ENCODE measurements at places on chromosomes 12 and 14.

GRCh38 chr14:61262082-61262481 lies 19.1 kb downstream of the TMEM30B start:
- no peak for DNase-seq

DNA sequence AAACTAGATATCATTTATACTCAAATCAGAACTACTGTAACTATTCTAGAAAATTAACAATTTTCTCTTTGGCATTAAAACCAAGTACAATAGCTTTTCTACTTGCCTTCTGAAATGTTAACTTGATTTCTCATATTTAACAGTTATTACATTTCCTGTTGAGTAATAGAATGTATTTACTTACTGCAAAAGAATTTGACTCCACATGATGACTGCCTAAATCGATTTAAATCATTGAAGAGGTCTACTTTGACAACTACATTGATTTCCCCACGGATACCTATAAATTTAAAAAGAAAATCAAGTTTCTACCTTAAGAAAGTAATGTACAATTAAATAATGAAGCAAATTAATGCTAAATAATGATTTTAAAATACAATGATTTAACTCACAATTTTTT lies 18.9 kb downstream of the C2CD5 start:
- DNase-seq, result no peak

DNA sequence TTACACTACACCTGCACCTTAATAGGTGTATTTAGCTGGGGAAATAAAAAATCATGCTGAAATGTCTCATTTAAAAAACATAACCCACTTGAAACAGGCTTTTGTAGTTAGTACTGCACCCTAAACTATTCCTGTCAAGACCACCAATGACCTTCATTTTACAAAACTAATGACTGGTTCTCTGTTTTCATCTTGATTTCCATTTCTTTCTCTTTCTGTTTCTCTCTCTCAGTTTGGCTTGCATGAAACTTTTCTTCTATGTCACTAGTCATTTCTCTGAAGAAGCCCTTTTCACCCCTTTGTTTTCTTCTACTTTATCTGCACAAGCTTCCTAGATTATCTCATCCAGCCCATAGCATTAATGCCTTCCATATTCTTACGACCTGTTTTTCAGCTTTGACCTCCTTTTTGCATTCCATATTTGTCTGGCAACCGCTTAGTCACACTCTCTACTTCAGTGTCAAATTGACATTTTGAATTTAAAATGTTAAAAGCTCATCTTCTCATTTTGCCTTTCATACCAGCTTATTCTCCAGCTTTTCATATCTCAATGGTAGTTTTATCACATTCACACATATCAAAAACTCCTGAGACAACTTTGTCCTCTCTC lies 32.7 kb upstream of the KLRF1 start:
- no peak for DNase-seq

GRCh38 chr12:127355061-127355841 lies 911.7 kb upstream of the TMEM132C start:
- no peak for DNase-seq

GRCh38 chr12:78994168-78994791 lies 129.7 kb downstream of the SYT1 start:
- DNase-seq, result no peak

DNA sequence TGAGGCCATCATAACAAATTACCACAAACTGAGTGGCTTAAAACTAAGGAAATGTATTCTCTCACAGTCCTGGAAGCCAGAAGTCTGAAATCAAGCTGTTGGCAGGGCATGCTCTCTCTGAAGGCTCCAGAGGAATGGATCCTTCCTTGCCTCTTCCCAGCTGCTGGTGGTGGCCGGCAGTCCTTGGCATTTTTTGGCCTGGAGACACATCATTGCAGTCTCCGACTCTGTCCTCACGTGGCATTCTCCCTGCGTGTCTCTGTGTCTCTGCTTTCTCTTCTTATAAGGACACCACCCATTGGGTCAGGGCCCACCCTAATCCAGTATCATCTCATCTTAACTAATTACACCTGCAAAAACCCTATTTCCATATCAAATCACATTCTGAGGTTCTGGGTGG lies 206.1 kb downstream of the SLC41A2 start:
- DNase-seq, result no peak

DNA sequence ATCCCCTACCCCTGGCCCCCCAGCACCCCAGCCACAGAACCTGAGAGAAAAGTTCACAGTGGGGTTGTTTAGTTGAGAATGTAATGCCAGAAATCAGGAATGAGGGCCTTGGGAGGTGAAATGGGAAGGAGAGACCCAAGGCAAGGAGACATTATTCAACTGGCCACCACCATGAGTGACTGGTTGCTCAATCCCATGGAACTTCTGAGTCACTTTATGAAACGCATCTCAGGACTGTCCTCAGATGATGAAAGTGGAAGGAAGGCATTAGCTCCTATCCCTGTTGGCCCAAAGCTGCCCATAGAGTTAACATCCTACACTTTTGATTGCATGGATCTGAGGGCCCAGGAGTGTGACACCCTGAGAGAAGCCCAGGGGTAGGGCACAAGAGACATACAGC lies 25.4 kb upstream of the TCL1A start:
- no peak for DNase-seq

GRCh38 chr12:727321-727720 lies 25.1 kb upstream of the WNK1 start:
- DNase-seq, result no peak

DNA sequence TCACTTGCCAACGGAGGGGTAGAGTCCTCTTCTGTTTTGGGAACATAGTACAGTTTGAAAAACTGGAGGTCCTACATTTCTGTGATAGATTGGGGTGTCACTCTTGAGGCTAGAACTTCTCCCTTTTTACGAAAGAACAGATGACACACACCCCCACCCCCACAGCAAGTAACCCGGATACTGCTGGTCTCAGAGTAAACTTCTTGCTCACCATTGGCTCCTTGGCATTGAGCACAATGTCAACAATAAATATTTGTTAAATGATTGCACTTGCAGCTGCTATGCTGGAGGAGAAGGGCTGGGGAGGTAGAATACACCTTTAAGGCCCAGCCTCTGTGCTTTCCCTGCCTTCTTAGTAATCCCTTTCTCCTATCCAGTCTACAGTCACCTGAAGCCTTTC lies 149.8 kb downstream of the TGFB3 start:
- DNase-seq, result peak; percentile 23

DNA sequence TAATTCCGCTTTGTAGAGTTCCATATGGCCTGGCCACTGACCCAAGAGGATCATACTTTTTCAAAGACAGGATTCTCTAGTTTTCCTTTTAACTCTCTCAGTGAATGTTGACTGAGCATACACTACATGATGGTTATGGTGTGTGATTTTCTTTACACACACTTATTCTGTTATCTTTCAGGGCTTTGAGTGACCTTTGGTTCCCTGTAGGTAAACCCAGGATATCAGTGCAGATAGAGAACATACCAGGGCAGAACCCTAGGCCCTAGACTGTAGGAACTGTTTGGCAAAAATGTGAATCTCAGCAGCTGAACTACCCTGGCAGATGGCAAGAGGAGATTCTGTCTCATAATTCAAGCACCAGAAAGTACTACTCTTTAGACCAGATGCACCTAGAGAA lies 159.6 kb downstream of the KCNA5 start:
- DNase-seq, result no peak

DNA sequence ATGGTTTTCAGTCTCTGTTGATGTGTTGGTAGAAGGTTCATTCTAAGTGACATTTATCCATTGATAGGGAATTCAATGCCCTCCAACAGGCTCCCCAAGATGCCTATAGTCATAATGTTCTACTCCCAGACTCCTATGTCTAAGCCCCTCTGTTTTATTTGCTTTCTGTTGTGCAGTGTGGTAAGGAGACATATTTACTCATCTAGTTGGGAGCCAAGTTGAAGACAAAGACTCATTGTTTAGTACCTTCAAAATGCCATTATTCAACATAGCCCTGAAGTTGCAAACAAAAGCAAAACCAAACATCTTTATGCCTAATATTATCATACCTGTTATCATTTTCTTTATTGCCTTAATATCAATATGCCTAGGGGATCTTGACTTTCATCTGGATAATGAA lies 302.1 kb downstream of the RMST start:
- DNase-seq, result no peak
